HuH-7.5 (cell line): ENCODE measurements at places on chromosomes 5 and 9.

DNA sequence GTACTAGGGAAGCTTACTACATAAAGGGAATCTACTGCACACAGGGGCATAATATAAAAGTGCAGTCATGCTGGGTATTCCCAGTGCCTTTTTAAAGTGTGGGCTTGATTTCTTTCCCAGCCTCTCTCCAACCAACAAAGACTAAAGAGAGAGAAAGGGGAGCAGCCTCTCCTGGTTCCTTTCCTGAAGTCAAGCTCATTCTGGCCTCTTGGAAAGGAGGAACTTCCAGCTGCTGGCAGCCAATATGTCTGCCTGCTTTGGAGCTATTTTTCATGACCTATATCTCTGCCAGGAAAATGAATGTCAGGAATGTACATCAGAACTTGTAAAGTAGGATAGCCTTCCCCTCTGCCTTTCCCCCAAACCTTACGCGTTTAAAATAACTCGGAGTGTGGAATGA, 57.1 kb downstream of the RAB3C start:
- DNase-seq, result no peak

DNA sequence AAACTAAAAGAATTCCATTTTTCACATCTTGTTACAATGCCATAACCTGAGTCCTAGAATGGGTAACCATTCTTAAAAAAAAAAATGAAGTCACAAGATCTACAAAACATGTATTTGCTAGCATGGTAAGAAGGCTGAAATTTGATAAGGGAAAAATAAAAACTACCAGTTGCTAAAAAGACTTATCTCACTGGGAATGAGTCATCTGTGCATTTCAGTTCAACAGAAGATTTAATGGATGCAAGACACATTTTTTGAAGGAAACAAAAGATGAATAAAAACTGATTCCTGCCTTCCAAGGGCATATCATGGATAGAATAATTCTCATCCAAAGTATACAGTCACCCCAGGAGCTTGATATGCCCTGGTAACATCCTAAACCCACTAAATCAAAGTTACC, 47.2 kb downstream of the SGTB start:
- no peak for DNase-seq

DNA sequence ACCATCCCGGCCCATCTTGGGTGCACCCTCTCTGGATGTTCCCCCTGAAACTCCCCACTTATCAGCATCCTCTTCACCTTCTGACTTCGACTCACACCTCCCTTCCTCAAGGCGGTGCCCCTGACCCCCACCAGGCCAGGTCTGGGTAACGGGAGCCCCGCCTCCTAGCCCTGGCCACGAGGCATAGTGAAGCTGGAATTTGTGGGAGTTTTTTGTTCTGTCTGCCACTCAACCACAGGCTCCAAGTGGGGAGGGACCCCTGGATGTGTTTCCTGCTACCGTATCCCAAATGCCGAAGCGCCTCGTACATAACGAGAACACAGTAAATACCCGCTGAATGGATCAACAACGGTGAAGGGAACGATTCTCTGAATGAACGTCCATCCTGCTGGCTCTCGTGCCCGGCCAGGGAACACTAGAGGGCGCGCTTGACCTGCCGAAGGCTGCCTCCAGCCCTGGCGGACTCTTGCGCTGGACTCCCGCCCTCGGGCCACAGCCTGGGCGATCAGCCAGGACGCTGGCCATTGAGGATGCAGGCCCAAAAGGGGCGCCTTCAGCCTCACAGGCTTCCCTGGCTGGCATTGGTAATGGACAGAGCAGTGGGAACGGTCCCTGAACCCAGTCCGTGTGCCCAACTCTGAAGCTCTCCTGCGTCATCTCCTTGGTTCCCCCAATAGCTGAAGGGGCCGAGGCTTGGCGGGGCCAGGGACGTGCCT, 47.3 kb upstream of the PHYKPL start:
- DNase-seq, result peak; percentile 94

DNA sequence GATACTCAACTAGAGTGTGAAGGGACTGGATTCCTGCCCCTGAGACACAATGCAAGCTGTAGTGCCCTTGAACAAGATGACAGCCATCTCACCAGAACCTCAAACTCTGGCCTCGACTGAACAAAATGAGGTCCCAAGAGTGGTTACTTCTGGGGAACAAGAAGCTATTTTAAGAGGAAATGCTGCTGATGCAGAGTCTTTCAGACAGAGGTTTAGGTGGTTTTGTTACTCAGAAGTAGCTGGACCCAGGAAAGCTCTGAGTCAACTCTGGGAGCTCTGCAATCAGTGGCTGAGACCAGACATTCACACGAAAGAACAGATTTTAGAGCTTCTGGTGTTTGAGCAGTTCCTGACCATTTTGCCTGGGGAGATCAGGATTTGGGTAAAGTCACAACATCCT, 2.4 kb downstream of the ZNF483 start:
- DNase-seq, result no peak

DNA sequence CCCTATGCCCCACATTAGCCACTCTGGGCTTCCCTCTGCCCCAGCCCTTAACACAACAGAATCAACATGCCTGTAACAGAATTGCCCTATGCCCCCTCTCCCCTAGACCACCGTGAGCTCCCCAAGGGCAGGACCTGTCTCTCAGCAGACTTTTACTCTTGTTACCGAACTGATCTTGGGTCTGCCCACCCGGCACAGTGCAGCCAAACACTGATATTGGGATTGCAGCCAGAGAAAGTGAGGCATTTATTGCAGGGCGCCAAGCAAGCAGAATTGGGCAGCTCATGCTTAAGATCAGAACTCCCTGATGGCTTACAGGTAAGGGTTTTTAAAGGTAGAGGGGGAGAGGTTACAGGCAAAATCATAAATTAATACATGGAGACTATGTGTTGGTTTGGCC, 33.5 kb upstream of the KCNIP1 start:
- no peak for DNase-seq

GRCh38 chr5:40796487-40796889, 1.7 kb downstream of the PRKAA1 start:
- no peak for DNase-seq

GRCh38 chr5:170254056-170254455, 21.3 kb downstream of the C5orf58 start:
- no peak for DNase-seq

DNA sequence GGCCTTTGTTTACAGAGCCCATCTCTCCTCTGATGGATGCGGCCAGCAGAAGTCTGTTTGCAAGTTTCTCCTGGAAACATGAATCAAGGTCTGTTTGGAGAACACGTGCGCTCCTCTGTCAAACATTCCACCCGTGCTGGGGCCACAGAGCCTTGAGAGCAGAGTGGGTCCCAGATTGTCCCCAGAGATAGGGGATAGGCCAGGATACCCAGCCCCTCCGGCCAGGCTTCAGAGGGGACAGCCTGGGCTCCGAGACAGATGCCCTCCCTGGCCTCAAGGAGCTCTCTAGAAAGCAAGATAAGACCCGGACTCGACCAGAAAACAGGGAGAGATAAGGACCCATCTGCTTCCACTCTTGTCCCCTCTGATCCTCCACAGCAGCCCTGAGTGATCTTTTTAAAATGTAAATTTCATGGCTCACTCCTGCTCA, 40.4 kb upstream of the HAND1 start:
- no peak for DNase-seq

- DNase-seq, result no peak
Observed at GRCh38 chr5:108560581-108560980, 178.7 kb upstream of the FBXL17 start.

DNA sequence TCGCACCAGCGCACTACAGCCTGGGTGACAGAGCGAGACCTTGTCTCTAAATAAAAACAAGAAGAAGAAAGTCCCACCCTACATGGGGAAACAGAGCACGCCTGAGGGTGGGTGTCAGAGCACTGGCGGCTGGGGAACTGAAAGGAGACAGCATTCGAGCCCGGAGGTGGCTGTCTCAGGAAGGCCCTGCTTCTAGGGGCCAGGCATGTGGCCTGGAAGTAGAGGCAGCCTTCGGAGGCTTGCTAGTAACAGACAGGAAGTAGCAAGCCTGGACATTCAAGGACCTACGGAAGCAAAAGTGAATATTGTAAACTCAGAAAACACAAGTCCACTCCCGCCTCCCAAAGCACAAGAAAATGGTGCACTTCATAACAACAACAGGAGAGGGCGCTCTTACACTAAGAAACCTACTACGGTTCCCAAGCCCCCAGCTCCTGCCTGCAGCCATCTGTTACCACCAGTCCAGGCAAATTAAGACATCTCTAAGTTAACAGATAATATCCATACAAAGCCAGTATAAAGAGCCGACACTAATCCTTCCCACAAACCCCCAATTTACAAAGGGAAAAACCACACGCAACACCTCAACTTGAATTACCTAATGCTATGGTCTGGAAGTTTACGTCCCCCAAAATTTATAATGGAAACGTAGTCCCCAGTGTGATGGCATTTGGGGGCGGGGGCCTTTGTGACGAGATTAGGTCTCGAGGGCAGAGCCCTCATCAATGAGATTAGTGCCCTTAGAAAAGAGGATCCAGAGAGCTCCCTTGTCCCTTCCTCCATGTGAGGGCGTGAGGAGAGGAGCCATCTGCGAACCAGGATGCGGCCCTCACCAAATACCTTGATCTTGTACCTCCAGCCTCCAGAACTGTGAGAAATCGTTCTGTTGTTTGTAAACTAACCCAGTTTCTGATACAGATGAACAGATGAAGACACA, 7.7 kb downstream of the RASGEF1C start:
- peak; percentile 64 for DNase-seq

- no peak for DNase-seq
Observed at GRCh38 chr9:122779181-122779580, 9.6 kb upstream of the OR5C1 start.

DNA sequence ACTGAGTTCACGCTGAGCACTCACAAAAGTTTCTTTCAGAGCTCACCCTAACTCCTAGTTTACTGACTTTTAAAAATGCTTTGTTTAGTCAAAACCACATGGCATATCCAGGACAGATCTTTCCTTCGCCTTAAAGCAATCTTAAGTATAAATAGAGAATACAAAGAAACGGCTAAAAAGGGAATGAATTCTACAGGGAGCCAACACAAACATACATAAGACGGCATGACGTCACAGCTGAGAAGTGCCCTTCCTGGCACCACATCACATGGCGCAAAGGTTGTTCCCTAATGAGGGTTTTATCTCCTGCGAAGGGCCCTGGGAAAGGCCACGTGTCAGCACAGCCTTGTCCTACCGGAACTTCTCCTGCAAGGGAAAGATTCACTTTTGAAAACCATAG, 141.3 kb downstream of the IRX1 start:
- no peak for DNase-seq

DNA sequence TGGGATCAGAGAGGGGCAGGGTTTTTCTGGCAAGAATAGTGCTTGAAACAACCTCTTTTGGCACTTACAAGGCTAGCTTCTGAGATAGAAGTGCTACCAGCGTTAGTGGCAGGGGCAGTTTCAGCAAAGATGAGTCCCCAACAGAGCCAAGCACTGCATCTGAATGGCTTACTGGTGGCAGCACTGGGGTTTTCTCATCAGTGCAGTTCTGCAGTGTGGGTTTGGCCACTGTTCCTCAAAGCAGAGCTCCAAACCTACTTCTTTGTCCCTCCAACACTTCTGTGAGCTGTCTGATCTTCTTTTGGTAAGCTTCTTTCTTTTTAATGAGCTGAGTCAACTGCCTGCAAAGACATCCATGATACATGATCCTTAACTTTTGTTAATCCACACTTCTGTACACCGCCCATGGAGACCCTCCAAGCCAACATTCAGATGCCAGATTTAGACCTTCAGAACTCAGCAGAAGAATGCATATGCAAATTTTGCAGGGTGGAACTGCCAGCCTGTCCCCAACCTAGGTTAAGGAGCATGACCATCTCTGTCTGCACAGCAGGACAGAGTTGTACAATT, 29.9 kb upstream of the FSTL4 start:
- no peak for DNase-seq

- no peak for DNase-seq
Observed at GRCh38 chr5:34690898-34691297, 34.8 kb downstream of the RAI14 start.

DNA sequence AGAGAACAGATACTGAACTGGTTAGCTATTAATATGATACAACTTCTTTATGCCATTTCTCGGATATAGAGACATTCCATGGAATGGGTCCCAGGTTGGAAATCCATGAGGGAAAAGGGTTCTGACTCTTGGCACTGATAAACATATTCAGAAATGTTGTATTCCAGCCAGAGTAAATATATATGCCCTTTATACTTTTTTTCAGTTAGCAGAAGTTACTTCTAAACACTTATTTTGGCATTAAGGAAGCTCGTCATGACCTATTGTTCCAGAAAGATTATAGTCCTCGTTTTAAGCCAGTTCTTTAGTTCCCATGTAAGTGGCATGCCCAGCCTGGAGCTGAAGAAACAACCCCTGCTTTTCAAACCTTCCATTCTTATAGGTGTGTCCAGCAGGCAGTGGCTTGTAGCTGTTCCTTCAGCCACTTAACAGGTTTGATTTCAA, 181.6 kb downstream of the CD180 start:
- DNase-seq, result no peak

GRCh38 chr5:14775857-14776256, 95.7 kb downstream of the ANKH start:
- no peak for DNase-seq

DNA sequence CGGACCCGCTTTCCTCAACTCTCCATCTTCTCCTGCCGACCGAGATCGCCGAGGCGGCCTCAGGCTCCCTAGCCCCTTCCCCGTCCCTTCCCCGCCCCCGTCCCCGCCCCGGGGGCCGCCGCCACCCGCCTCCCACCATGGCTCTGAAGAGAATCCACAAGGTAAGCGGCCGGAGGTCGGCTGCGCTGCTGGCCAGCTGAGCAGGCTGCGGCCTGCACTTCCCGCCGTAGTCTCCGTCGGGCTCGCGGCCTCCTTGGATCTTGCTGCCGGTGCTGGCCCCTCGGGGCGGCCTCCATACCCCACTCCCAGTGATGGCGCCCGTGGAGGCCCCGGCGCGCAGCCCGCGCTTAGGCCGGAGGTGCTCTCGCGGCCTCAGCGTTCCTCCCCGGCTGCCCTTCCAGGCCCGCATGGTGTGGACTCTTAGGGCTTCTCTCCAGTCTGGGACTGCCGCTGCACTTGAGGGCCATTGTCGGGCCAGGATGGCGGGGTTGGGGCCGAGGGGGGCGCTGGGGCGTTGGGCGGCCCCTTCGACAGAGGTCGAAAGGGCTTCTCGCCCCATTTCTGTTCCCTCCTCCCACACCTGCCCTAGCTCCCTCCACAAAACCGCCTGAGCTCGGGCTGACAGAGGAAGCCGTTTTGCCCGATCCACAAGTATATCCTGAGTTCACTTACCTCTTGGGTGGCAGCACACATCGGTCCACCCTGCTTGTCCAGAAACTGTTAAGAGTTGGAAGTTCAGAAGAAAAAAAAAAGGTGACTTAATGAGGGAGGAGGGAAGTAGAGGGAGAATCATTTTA, 714 bp downstream of the UBE2D2 start:
- DNase-seq, result peak; percentile 56

GRCh38 chr9:101398930-101399642, 435 bp downstream of the ZNF189 start:
- no peak for DNase-seq
